ENCODE measurements at places on chromosomes 2 and 18. TPM values are rescaled to one million over a fixed set of nuclear protein-coding genes. Genes with fewer than 3 reads are reported as not detected.

DNA sequence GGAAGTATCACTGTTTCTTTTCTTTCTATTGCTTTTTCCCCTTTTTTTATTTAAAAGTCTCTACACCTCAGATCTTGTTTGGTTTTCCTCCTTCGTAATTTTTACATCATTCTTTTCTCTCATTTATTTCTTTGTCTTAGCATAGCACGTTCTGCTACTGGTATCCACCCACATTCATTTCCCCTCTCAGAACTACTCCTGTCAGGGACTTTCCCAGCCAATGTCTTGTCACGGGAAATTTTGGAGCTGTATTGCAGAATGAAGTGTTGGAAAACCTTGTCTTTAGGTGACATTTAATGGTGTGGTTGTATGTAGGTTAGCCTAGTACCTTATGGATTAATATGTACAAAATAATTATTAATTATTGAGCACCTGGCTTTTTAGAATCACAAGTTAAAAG lies 34.0 kb downstream of the TTLL4 start:
- no peak for DNase-seq

DNA sequence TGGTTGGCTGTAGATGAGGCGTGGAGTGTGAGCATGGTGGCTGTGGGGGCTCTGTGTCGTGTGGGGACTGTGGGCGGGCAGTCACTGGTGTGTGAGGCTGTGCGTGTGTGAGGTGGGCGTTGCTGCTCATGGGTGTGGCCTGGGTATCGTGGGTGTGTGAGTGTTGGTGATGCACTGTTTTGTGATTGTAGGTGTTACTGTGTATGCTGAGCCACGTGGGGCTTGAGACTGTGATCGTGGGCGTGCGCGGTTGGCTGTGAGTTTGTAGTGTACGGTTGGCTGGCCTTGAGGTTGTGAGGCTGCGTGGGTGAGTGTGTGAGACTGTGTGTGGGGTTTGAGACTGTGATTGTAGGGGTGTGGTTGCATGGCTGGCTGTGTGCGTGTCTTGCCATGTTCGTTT lies 8.5 kb downstream of the INHBB start:
- no peak for DNase-seq

DNA sequence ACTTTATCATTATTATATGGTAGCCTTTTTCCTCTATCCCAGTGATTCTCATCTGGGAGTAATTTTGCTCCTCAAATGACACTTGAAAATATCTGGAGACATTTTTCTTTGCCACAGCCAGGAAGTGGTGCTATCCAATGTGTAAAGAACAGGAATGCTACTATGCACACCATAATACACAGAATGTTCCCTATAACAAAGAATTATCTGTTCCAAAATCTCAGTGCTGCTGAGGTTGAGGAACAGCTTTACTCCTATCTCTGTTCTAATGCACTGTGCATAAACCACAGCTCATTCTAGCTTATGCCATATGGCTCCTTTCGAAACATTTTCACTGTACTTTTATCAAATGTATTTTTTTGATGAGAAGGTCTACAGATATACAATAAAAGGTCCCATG lies 1231.2 kb upstream of the CELF4 start:
- no peak for DNase-seq

DNA sequence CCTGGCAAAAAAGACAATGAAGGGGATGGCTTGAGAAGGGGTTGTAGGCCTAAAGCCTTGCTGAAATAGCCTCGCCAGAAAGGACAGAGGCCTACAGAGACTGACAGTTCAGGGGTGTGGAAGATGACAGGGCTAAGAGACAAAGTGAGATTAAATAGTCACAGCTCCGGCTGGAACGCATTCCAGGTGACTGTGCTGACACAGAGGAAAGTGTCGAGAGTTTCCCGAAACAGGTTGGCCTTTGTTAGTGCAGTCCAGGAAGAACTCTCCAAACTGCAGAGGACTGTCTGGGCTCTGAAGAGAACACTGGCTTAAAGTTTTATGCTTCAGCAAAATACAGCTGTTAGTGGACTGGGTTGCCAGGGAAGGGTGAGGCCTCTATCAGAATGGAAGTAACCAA lies 52.8 kb downstream of the METTL4 start:
- DNase-seq = no peak

The SIGLEC15 gene
- 0.16 TPM for total RNA-seq

The CHRNG gene
- not detected for total RNA-seq

DNA sequence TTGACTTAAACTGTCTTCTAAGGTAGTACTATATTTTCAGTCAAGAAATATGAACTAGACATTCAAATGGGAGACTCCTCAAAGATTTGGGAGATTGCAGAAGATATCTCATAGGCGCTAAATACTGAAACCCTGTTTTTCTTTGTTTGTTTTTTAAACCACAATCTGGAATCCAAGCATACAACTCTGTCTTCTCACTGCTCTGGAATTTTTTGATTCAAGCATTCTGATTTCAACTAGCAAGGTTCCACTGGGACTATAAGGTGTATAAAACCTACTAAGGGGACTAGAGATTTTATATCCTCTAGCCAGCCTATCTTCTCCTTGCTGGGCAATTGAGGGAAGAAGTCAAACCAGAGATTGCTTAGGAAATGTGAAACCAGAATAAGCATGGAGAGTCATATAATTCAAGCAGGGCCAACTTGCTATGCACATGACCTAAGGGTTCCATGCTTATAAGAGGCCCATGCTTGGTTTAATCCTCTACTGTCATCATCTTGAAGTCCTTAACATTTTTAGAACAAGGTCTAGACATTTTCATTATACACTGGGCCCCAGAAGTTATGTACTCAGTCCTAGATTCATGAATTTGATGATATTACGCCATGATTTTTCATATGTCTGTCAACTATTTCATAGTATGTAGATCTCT lies 405.5 kb downstream of the PARD3B start:
- DNase-seq = no peak

The UNC80 gene
- 0.12 TPM for total RNA-seq

DNA sequence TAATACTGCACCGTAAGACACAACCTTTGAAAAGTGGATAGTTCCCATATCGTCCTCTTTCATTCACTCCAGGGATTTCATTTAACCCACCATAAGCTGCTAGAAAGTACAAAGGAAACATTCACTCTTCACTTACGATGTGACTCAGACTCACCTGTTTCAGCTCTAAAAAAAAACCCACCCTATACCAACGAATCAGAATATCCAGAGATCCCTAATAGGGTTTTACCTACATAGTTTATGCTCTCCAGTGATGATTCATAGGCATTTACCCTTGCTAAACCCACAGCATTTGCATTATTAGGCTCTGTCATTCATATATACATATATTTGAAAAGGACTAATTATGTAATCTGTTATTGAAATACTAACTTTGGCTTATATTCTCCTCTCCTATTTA lies 60.2 kb downstream of the PRPF40A start:
- DNase-seq = no peak

The ORC2 gene
- total RNA-seq = 51.1 TPM

DNA sequence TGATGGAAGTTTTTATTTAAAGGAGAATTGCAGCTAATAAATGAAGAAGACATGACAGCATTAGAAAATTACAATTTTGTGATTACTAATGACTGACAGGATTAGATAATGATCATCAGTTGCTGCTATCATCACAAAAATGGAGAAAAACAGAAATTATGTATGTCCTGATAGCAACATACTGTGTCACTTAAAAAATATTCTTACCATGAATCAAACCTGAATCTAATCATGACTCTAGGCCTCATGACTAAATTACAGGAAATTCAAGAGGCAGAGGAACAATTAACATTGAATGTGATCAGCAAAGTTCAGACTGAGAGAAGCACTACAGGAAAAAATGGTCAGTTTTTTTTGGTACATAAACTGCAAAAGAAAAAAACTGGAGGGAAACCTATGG lies 147.8 kb downstream of the PMAIP1 start:
- DNase-seq = no peak

DNA sequence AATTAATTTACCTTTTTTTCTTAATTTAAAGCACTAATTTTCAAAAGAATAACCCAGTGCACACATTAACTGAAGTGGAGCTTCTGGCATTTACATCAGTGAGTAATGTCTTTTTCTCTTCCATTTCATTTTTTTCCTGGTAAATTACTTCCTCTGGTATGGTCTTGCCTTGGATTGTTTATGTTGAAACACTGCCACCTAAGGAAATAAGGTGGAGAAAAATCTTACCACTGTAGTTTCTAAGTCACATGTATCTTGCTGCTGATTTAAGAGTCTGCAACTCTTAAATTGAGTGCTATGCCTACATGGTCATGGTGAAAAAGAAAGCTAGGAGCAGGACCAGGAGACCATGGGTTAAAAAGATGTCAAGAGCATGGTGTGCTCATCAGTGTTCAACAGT lies 51.0 kb downstream of the TTC27 start:
- no peak for DNase-seq

GRCh38 chr2:233789554-233789953 lies 11.4 kb downstream of the MROH2A start:
- DNase-seq = no peak

The CNNM4 gene
- total RNA-seq = 53.4 TPM

DNA sequence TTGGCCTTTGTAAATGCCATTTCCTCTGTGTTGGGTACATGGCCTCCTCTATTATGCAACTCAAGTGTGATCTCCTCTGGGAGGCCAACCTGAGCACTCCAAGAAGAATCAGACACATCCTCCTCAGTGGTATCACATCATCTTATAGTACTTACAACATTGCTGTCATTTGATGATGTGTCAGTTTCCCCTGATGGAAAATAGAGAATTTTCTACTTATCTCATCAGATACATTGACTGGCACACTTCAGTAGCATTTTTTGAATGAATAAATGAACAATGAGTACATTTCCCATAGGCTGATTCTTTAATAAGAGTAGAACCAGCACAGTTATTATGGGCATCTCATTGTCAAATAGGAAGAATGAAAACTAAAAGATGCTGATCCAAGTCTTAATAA lies 86.6 kb upstream of the NXPH2 start:
- DNase-seq = no peak

The SLC5A7 gene
- total RNA-seq = not detected

GRCh38 chr2:39338502-39338901 lies 94.7 kb upstream of the CDKL4 start:
- no peak for DNase-seq

GRCh38 chr2:190599073-190599472 lies 49.8 kb upstream of the NAB1 start:
- no peak for DNase-seq

- no peak for DNase-seq
Observed at GRCh38 chr2:55049821-55050099, 491 bp downstream of the RTN4 start.

The FAM228A gene
- 3.3 TPM for total RNA-seq

DNA sequence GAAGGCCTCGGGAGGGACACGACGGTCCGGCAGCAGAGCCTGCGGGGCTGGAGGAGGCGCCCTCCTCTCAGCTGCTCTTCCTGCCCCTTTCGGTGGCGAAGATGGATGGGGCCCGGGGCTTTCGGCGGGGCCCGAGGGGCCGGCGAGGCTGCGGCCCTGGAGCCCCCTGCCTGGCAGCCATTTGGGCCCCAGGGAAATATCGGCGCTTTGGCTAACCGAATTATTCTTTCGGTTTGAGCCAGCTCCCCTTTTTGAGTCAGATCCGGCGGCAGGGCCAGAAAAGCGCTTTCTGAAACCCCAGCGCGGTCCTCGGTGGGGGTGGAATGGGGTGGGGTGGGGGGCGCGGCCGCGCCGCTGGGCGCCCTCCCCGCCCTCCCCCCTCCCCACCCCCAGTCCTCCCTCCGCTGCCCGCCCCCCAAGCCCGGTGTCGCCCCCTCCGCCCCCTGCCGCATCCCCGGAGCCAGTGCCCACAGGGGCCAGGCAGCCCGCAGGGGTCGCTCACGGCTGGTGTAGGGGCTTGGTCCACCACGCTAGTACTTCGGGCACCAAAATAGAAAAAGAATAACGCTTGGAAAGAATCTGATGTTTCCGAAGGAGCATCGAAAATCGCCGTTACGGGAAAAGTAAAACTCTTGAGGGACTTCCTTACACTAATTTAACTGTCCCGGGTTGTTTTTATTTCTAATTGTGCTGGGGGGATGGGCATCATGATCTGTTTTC lies 9.1 kb upstream of the ARID5A start:
- DNase-seq = peak; percentile 55

GRCh38 chr2:240213476-240214421 lies 73.3 kb upstream of the OTOS start:
- DNase-seq = no peak

The CCDC85A gene
- total RNA-seq = 0.41 TPM

The AQP12A gene
- total RNA-seq = not detected

- no peak for DNase-seq
Observed at GRCh38 chr18:79497638-79498081, 101.9 kb downstream of the NFATC1 start.

DNA sequence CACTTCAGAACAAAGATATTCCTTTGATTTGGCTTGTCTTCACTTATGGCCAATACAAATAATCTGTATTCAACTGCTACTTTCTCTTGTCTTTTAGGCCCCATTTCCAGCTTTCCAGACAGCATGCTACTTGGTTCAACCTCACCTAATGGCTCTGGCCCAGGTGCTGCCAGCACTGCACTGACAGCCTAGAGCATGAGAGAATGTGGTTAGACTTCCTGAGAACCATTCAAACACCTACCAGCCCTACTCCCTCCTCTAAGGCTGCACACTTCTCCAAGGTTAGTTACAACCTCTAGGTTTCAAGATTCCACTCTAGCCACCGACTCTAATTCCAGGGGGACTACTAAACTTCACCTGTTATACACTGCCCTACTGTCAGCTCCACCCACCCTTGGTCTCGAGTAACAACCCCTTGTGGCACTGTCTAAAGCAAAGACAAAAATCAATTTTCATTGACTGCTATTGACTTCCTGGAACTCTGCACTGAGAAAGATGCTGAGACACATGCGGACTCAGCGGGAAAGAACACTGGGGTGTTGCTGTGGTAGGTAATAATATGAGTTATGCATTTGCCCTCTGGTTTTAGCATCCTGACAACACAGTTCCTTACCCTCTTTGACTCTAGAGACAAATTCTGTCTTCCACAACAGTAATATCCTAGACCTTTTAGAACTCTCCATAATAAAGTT lies 38.2 kb downstream of the PLEKHM3 start:
- no peak for DNase-seq

- DNase-seq = no peak
Observed at GRCh38 chr2:9897331-9897737, 54.1 kb downstream of the TAF1B start.

- DNase-seq = peak; percentile 65
Observed at GRCh38 chr2:119338826-119339561, 27.6 kb downstream of the C2orf76 start.

- no peak for DNase-seq
Observed at GRCh38 chr2:222303828-222304736, 5.3 kb upstream of the PAX3 start.

DNA sequence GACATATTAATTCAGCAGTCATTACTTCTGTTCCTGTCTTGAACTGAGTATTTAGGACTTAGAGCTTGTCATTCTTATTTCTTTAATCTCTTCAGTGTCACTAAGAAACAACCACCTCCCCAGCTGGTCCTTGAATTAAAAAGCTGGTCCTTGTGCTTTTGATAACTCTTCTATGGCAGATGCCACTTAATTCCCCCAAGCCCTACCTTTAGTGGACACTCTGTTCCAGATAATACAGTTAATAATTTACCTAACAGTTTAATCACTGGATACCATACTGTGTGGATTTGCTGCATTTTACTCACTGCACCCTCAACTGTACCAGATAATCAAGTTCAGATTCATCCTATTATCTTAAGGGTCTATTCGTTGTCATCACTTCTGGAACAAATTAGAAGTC lies 73.1 kb downstream of the SKA1 start:
- DNase-seq = no peak

The PLB1 gene
- 4.9 TPM for total RNA-seq

The SH3RF3 gene
- total RNA-seq = 3.7 TPM

The DLGAP1 gene
- total RNA-seq = 0.46 TPM

Data from mucosa of descending colon (tissue), 3 donors.